ENCODE measurements at places on chromosomes 12 and 14.
A peak's percentile ranks its signal among the peaks of the same experiment; 100 is the strongest.

GRCh38 chr12:39915249-39915648 lies 190.6 kb downstream of the SLC2A13 start:
- DNase-seq, result no peak

DNA sequence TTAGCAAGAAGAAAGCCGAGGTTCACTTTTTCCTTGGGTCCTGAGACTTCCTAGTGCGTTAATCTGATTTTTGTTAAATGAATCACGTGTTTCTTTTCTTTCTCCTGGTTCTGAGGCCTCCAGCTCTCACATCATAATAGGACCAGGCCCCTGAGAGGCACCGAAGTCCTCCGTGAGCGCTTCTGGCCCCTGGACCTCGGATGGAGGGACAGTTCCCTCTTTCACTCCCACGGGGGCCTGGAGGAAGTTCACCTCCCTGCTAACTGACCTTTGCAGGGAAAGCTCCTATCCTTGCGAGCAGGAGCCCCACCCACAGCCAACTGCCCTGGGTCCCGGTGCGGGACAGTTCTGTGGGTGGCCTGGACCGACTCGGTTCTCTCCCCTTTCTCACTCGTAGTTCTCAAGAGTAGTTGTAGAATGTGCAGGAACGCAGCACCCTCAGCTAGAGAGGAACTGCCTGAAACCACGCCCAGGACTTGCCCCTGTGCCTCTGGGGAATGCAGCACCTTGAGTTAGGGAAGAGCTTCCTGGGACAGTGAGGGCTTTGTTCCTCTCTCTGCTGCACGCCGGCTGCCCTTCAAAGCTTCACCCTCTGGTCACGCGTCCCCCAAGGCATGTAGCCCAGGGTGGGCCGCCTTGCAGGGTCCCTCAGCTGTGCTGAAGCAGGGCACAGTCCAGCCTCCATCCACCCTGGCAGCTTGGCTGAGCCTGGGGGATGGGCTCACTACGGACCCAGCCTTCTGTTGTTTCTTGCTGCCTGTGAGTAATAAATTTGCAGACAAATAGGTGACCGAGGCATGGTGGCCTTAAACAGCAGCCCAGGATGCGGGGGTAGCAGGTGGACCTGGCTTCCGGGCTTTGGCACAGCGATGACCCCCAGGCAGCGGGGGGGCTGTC lies 264.6 kb downstream of the ADGRD1 start:
- DNase-seq, result no peak

GRCh38 chr14:103908580-103908979 lies 19.7 kb upstream of the TDRD9 start:
- no peak for DNase-seq

- DNase-seq, result no peak
Observed at GRCh38 chr12:40157336-40157735, 51.5 kb upstream of the SLC2A13 start.

DNA sequence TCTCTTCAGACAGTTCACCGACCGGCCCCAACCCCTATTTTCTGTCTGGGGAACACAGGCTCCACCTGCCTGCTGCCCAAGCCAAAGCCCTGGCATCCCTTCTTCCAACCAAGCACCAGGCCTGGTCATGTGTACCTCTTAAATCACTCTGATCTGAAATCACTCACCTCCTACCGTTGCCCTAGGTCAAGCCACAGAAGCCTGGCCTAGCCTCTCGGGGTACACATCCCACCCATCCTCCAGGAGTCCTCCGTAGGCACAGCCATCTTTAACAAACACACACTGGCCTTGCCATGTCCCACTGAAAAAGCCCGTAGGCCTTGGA lies 81.8 kb downstream of the IRF2BPL start:
- DNase-seq, result no peak

- DNase-seq, result no peak
Observed at GRCh38 chr12:129762436-129762835, 141.4 kb downstream of the TMEM132D start.

- no peak for DNase-seq
Observed at GRCh38 chr12:53115891-53116648, 12.8 kb downstream of the SOAT2 start.

GRCh38 chr12:122845041-122845864 lies 10.0 kb downstream of the HIP1R start:
- no peak for DNase-seq

- no peak for DNase-seq
Observed at GRCh38 chr14:24113379-24113800, 1.2 kb upstream of the DCAF11 start.

DNA sequence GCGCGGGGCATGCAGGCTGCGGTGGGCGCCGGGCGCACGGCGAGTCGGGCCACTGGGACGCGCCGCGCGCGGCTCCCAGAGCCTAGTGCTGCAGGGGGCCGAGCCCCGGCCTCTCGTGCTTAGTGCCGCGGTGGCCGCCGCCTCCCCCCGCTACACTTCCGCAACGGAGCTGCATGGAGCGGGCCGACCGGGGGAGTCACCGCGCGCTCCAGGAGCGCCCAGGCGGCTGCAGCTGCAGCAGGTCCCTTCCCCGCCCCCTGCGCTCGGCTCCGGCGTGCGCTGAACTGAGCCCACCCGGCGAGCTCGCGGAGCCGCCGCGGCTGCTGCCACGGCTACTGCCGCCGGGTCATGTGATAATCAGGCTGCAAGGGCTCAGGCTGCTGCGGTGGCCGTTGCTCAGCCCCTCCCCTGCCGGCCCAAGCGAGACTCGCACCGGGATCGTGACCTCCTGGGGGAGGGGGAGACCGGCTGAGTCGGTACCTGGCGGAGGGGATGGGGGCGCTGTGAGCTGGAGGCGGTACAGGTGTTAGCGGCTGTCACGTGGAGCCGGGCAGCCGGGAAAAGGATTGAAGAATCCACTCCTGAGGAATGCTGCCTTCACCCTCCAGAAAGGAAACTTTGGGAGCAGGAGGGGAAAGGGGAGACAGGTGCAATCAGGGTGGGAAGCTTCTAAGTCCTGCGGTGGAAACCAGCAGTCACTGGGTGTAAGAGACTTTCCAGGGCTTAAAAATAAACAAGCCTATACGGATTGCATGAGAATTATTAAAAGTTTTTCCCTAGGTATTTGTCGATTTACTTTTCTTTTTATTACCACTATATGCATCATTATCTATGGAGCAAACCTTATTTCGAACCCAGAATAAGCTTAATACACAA lies at the start of gene PPM1H:
Gene PPM1H (minus strand): TSS at position 352 of the 876 bp plus-strand sequence. CDS start 414 bp downstream, outside the sequence.
- DNase-seq, result no peak

DNA sequence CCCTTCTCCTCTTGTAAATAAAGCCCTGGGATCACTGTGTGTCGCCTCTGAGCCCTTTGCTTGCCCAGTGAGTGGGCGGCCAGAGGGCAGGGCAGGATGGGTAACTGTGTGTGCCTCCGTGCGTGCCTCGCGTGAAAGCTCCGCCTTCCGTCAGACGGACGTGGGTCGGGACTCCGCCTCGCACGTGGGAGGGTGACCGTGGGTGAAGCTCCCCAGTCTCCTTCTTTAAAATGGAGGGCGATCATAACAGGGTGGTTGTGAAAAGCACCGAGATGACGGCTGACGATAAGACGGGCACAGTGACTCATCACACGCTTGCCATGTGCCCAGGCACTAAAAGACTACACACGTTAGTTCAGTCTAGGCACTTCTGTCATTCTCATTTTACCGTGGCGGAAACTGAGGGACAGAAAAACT lies 9.2 kb downstream of the PHB2 start:
- no peak for DNase-seq

- no peak for DNase-seq
Observed at GRCh38 chr12:74619084-74619483, 81.4 kb downstream of the ATXN7L3B start.

DNA sequence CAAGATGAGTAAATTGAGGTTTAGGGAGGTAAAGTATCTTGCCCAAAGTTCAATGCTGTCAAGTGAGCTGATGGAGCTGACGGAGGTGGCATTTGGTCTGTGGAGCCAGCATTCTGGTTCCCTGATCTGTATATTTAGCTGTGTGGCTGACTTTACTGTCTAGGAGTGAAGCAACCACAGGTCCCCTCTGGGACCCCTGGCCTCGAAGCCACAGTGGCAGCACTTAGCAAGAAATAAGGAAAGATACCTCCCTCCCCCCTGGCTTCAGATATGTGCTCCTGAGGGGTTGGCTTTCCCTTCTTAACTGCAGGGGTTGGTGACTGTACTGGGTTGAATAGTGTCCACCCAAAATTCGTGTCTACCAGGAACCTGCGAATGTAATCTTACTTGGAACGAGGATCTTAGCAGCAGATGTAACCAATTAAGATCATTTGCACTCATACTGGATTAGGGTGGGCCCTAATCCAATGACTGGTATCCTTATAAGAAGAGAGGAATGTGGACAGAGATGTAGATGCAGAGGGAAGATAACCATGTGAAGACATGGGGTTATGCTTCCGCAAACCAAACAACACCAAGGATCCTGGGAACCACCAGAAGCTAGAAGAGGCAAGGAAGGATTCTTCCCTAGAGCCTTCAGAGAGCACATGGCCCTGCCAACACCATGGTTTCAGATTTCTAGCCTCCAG lies 2.0 kb upstream of the ACVR1B start:
- no peak for DNase-seq

DNA sequence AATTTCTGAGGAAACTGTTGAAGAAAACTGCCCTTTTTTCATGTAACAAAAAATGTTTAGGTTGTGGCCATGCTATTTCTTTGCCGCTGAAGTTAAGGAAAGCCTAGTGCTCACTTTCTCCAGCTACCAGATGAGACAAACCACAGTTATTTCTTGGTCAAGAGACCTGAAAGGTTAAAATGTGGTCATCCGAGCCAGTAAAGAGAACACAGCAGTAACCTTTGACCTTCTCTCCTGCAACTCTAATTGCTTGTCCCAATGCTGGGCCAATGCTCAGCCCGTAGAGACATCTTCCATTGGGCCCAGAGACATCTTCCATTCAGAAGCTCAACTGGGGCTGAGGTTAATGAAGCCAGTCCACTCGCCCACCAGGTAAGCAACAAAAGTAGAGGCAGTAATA lies 109.8 kb upstream of the CPSF6 start:
- DNase-seq, result no peak

- DNase-seq, result peak; percentile 30
Observed at GRCh38 chr14:49940808-49941421, 48.0 kb downstream of the ARF6 start.

DNA sequence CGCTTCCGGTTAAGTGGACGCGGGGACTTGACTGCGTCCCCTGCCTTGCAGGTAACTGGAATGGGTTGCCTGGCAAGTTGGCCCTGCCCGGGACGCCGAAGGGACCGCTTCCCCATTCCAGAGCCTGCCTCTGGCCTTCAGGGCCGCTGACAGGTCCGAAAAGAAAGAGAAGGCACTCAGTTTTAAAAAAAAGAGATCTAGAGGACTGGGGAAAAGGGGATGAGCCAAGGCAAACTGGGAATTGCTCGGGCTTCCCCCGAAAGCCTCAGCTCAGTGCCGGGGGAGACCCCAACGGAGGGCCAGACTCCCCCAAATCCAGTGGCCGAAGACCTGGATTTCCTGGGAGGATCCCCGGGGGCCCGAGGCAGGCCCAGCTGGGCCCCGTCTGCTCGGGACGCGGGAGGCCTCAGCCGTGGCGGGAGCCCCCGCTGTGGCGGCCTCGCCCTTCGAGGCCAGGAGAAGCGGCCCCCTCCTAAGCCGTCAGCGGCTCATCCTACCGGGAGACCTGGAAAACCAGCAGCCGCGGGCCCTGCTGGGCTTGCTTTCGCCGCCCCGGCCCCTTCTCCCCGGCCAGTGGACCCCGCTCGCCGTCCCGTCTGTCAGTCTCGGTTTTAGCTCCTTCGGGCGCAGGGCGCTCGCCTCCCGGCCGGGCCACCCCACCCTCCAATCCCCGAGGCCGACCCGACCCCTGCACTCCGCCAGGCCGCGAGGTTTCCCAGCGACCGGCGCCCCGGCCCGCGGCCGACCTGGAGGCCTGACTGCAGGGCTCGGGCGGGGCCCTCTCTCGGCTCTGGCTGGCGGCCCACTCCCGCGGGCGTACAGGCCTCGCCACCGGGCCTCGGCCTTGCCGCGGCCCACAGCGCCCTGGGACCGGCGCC lies 12.5 kb downstream of the OTX2 start:
- no peak for DNase-seq

DNA sequence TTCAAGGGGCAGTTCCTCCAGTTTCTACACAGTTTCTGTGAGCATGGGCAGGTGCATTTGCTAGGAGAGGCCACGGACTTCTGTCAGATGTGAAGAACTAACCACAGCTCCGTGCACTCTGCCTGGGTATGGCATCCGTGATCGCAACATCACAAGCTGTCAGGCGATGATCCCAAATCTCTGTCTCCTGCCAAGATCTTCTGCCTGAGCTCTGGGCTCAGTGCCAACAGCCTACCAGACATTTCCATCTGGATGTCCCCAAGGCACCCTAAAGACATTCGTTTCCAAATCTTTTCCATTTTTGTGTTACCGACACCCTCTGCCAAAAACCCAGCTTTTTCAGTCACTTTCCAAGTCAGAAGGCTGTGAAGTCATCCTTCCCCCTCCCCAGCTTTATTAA lies 292.1 kb downstream of the GLT1D1 start:
- DNase-seq, result no peak

GRCh38 chr12:107655281-107656065 lies 30.1 kb upstream of the PWP1 start:
- no peak for DNase-seq

- DNase-seq, result no peak
Observed at GRCh38 chr14:52917735-52918134, 33.1 kb downstream of the FERMT2 start.

GRCh38 chr12:45878630-45879255 lies 111.6 kb downstream of the SCAF11 start:
- no peak for DNase-seq

GRCh38 chr14:89613260-89614008 lies 196.4 kb upstream of the FOXN3 start:
- no peak for DNase-seq

- DNase-seq, result no peak
Observed at GRCh38 chr12:21764065-21764464, 10.4 kb downstream of the KCNJ8 start.

DNA sequence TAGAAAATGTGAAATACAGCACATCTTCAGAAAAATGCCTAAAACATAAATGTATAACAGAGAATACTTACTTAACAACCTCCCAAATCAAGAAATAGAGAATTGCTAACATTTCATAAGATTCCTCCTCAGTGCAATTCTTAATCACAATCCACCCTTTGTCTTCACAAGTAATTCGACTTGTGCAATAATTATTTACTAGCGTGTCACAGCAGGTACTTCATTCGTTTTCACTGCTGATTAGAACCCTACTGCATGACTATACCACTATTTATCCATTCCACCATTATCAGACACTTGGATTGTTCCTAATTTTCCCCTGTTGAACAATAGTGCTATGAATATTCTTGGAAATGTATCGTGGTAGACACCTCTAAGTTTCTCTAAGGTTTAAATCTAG lies 64.9 kb upstream of the BBS10 start:
- no peak for DNase-seq

DNA sequence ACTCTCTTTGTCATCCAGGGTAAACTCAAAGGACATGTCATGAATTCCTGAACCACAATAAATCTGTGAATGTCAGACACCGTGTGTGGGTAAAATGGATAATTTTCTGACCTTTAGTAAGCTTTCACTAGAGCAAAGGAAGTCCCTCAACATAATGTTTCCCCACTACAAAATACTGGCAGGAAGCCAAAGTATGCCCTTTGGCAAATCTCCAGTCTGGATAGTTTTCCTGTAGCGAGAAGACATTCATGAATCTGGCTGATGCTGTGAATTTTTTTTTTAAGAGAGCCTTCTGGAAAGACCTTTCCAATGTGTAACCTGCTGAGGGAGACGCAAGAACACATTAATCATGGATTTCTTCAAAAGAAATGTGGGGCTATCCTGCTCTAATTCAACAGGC lies 389.6 kb upstream of the DDHD1 start:
- DNase-seq, result no peak

GRCh38 chr14:86772075-86772474 lies 1220.9 kb downstream of the GALC start:
- DNase-seq, result no peak
